ENCODE measurements at places on chromosomes 7 and 10.

DNA sequence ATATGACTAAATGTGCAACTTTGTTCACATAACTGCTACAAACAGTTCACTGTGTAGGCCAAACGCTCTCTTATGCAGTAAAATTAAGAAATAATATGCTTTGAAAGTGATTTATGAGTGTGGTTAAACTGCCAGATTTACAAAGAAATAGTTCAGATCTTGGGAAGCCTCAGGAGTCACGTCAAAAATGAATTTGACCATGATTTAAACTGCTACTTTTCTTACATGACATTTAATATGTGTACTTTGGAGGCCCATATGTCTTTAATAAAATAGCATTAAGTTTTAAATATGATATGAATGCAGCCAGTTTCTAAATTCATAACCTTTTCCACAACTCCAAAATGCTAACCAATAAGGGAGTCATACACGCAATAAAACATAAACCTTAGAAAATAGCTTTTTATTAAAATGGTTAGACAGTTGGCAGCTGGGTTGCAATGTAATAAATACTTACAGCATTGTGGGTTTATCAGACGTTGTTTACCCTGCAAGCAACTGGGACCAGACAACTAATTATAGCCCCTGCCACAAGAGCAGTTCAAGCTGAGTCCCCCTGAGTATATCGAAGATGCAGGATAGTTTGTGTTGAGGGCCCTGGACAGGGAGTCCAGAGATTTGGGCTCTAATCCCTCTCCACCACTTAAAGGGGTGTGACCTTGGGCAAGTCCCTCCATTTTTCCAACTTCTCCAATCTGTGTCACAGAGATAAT, 640.4 kb downstream of the LRMDA start:
- DNase-seq: no peak

DNA sequence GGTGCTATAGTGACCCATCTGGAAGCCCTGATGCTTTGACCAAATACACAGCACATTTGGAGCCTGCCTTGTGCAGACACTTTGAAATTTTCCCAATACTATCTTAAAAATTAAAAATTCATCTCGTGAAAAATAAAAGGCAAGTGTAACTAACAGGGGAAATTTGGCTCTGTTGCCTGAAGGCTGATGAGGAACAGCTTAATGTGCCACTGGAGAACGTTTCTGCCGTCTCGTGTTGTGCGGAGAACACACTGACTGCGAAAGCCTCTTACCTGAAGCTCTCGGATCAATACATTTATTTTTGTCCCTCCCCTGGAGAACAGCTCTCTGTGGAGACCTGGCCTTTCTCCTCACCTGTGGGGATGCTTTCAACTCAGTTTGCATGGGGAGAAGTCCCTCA, 77.2 kb upstream of the CHST15 start:
- no peak for DNase-seq

DNA sequence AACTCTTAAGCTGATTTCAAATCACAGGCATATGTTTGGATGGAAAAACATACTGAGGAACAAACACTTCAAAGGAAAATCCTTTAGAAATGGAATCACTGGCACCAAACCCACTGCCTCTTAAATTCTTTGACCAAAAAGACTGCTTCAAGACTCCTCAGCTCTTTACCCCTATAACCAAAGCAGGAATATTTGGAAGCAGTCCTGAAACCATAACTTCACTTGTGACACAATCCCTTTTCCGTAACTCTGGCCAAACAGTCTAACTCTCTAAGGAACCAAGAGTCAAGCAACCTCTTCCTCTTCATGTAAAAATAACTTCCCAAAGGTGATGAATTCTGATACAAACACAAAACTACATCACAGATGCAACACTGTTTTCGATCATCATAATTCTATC, 104.3 kb downstream of the MTERF1 start:
- no peak for DNase-seq

DNA sequence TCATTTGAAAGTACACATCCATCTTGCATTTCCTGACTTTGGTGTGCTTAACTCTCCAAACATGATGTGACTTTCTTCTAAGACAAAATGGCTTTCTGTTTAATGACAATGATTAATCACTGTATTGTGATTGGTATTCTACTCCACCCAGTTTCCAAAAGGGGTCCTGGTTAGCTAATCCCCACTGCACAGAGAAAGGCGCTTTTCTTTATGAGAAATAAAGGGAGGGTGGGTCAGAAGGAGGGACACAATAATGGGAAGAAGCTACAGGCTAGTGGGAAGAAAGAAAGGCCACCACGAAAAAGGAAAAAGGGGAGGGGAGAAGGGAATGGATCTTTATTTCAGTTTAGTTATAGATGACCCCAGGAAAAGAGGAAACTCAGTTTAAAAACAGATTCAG, 69.2 kb downstream of the PRTFDC1 start:
- no peak for DNase-seq

DNA sequence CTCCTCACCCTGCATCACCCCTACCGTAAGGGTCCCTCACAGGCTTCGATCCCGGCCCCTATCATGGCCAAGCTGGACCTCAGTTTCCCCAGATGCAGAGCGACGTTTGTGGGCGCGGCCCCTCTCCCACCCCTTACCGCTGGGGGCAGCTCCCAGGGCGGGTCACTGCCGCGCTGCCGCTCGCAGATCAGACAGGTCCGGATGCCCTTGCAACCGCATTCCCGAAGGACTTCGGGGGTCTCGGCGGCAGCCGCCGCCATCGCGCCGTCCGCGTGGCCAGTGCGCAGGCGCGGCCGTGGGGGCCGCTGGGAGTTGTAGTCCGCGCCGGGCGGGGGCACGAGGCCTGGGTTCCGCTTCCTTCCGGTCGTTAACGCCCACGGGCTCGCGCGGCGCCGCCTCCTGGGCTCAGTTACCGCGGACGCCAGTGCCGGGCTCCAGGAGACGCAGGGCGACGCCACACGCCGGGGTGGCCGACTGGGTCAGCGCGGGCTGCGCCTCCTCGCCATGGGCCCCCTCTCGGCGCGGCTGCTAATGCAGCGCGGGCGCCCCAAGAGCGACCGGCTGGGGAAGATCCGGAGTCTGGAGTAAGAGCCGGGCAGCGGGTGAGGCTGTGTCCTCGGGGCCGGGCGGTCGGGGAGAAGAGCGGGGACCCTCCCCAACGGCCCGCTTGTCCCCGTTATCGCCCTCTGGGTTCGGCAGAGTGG, at the start of the genes ALKBH4 and LRWD1:
ALKBH4 (minus strand) TSS at position 287 of the 704 bp plus-strand sequence; CDS start at position 260, 27 bp downstream.
LRWD1 (plus strand) TSS at position 408 of the 704 bp plus-strand sequence; CDS start at position 505, 97 bp downstream.
- DNase-seq: peak; percentile 88

DNA sequence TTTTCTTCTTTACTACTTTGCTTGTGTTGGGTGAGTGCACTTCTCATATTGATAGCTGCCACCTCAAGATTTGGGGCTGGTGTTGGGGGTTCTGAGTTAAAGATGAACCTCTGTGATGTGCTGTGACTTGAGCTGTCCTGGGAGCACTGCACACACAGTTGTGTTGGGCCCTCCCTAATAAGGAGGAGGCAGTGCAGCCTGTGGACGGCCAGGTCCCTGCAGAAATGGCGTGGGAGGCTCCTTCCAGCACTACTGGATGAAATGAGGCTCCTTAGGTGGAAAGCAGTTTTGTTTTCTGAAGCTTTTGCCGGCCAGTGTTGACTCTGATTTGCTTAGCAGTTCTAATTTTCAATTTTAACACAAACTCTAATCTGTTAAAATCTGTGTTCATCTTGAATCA, 44.0 kb downstream of the WDR37 start:
- DNase-seq: no peak

DNA sequence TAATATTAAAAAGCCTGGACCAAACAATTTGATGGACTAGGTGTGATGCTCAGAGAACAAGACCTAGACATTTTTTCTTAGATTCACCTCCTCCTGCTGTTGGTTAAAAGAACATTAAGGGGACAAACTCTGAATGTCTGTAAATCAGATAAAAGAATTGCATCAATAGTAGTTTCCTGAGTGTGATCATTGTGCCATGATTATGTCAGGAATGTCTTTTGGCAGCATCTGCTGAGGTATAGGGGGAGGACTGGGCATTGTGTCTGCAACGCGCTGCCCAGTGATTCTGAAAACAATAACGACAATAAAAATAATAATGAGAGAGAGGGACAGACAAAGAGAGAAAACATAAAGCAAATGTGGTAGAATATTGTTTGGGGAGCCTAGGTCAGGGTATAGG, 6.9 kb downstream of the C7orf57 start:
- DNase-seq: no peak

- no peak for DNase-seq
Observed at GRCh38 chr7:105149827-105150226, 135.8 kb downstream of the KMT2E start.

- no peak for DNase-seq
Observed at GRCh38 chr10:30915146-30915545, 116.5 kb downstream of the ZNF438 start.

DNA sequence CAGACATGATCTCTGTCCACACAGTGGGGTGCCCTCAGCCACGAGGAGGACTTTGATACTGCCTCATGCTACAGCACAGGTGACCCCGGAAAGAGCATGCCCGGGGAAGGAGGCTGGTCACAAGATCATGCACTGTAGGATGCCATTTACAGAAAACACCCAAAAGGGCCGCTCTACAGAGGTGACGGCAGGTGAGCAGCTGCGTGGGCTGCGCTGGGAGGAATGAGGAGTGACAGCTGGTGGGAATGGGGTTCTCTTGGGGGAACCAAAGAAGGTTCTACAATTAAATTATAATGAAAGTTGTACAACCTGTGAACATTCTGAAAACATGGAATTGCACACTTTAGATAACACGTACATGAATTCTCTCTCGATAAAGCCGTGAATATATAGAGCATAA, 12.0 kb downstream of the INTS1 start:
- DNase-seq: no peak

All from T-helper 22 cell (primary cell).